Forelimb muscle (tissue), 1 donor: ENCODE measurements at places on chromosomes 2 and 18.

DNA sequence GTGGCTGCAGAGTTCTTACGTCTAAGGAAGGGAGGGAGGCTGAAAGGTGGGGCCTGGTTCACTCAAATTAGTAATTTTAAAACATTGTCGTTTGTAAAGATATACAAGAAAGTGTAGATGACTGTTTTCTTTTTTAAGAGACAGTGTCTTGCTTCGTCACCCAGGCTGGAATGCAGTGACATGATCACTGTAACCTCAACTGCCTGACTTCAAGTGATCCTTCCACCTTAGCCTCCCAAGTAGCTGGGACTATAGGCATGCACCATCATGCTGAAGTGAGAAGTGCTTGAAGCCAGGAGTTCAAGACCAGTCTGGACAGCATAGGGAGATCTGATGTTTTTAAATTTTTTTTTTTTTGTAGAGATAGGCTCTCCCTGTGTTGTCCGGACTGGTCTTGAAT, 52.9 kb downstream of the HNRNPLL start:
- DNase-seq: no peak

DNA sequence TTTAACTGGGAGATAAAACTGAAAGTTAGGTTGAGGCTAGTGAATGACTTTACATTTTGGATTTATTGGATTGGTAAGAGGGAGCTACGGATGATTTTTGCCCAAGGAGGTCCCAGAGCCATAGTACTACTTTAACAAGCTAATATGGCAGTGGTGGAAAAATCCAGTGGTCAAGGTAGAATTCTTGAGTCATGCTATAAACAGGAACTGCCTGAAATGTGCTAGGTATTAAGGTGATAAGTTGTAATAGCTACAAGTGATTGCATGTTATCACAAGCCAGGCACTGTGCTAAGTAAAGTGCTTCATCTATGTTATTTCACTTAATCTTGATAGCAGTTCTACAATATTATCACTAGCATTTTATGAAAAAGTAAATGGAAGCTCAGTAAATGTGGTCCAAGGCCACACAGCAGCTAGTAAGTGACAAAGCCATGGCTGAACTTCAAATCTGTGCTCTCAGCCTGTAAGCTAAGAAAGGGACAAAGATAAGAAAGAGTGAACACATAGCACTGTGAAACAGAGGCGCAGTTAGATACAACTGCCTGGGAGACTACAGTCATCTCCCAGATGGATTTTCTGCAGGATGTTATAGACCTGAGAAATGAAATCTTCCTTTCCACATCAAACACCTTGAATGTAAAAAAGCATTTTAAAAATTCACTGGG, 469.6 kb downstream of the TGIF1 start:
- DNase-seq: no peak

DNA sequence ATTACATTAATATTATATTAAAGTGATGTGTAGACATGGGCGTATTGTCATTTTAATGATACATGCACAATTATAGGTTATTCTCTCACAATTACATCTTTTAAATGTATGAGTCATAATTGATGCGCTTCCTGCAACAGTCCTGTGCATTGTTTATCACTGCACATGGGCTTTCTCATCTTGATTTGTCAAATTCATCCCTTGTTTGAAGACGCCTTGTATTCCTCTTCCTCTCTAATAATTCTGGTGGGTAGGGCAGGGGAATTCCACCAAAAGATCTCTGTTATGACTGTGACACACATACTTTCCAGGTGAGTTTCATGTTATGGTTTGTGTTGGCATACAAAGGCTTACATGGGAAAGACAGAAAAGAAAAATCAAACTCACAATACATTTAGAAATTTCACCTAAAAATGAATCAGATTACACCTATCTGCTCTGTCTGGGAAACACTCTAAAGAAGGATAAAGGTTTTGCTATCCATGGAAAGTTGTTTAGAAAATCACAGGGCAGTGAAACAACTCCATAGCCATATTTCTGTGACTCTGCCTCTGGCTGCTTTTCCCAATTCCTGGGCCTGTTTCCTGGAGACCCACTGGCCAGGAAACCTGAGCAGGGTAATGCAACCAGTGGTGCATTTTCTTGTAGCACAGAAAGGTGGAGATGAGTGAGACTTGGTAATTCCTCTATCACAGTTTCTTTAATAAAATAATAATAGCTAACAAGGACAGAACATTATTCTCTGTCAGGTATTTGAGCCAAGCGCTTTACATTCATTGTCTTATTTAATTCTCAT, 13.2 kb downstream of the SLC9A2 start:
- DNase-seq: no peak

DNA sequence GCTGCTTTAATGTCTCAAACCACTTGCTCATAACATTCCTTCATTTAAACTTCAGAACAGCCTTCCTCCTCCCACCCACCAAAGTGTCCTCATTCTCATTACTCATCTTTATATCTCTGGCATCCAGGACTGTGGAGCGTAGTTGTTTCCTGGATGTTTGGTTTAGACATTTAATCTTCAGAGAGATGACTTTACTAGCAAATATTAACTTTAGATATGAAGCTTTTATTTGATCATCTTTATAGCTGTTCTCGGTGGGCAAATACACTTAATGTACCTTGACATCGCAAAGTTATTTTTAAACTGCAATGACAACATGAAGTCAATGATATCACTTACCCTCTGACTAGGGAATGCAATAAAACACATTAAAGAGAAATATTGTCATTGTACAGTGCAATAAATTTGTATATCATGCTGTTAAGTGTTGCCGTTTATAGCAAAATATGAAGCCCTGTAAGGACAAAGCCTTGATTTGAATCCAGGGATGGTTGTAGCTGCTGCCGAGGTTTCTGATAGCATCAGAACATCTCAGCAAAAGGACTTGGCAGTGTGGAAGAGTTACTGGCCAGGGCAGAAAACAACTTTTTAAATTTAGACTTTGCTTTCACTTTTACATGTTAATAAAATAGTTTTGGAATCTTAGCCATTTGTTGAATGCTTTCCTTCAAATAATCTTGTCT, 4.6 kb upstream of the LAMA3 start:
- DNase-seq: no peak

DNA sequence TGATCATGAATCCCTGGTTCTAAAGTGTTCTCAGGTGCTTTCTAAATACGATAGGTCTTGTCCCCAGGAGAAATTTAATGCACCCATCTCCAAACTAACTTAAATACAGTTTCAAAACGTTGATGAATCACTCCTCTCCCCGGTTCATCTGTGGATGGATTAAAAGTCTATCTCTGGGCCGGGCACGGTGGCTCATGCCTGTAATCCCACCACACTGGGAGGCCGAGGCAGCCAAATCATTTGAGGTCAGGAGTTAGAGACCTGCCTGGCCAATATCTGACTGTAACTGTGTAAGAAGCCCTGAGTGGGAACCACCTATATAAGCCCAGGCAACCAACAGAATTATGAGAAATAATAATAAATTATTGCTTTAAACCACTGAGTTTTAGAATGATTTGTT, 78.7 kb downstream of the LONRF2 start:
- no peak for DNase-seq

- DNase-seq: no peak
These were observed 23.0 kb upstream of the MSGN1 start for GRCh38 chr2:17793296-17793695.

DNA sequence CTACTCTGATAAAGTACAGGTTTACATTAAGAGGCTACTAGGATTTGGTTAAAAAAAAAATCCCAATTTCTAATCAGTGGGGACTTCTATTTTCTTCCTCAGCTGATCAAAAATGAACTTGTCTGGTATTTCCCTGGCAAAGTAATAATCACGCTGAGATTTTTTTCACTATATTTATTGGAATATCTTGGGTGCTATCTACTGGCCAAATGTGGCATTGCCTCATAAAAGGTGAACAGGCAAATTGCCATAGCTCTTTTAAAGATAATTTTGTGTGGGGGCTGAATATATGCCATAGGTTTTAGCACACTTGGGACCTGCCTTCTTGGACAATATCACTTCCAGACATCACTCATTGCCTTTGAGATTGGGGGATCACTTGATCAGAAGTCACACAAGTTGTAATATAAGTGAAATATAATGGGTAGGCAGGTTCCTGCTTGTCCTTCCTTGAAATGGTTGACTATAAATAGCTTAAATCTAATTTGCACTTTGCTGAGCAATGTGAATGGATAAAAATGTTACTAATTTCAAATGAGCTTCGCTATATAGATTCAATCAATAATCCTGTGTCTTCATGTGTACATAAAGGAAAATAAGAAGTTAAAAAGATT, 7.0 kb upstream of the NXPH2 start:
- DNase-seq: no peak

- DNase-seq: no peak
These were observed 302.3 kb upstream of the UBE2E3 start for GRCh38 chr2:180677930-180678624.

- no peak for DNase-seq
These were observed 998.8 kb upstream of the PIK3C3 start for GRCh38 chr18:40956213-40956612.

- no peak for DNase-seq
These were observed 37.5 kb upstream of the STK17B start for GRCh38 chr2:196208915-196209314.

GRCh38 chr2:102672107-102672776, 52.9 kb downstream of the SLC9A2 start:
- DNase-seq: no peak

DNA sequence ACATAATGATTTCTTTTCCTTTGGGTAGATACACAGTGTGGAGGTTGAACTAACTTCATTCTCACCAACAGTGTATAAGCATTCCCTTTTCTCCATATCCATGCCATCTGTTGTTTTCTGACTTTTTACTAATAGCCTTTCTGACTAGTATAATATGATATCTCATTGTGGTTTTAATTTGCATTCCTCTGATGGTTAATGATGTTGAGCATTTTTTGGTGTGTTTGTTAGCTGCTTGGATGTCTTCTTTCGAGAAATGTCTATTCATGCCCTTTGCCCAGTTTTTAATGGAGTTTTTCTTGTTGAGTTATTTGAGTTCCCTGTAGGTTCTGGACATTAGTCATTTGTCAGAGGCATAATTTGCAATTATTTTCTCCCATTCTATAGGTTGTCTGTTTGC, 59.8 kb downstream of the MARCHF4 start:
- DNase-seq: no peak

- DNase-seq: no peak
These were observed 24.0 kb upstream of the ZNF516 start for GRCh38 chr18:76518860-76519538.

- no peak for DNase-seq
These were observed at the start of gene CASP10 for GRCh38 chr2:201182650-201183364. CASP10 (plus strand) TSS chr2:201183141; CDS start chr2:201185778, 2,637 bp downstream.

- DNase-seq: no peak
These were observed 331.1 kb downstream of the PLCL1 start for GRCh38 chr2:198135481-198135934.
